Smooth muscle cell of the brain vasculature (primary cell): ENCODE measurements at places on chromosomes 12 and 14.

GRCh38 chr12:113962733-113963132 is 3.4 kb downstream of the RBM19 start:
- DNase-seq: no peak

DNA sequence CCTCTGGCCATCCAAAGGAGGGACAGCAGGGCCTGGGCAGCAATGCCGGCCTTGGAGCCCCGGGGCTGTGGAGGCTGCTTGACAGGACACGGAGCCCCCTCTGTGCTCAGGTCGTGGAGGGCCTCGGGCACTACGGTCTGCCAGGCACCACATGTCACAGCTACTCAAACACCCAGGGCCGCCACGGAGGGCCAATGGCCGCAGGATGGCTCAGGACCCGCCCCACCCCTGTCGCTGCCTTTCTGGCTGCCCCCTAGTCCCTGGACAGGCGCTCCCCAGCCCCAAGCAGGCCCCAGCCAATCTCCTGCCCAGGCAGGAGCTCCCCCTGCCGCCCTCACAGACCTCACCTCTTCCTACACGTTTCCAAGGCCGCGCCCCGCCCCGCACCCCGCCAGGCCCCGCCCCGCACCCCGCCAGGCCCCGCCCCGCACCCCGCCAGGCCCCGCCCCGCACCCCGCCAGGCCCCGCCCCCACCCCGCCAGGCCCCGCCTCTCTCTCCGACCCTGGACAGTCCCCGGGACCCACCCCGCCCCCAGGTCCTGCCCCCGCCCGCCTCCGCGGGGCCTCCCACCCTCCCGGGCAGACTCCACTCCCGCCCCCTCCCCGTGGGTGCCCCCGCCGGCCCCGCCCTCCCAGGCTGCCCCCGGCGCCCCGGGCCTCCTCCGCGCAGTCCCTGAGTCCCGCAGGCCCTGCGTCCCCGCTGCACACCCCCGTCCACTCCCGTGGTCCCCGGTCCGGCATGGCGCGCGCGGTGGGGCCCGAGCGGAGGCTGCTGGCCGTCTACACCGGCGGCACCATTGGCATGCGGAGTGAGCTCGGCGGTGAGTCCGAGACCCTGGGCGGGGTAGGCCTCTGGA is at the start of gene ASPG:
ASPG (plus strand) TSS at position 669 of the 857 bp plus-strand sequence; CDS start at position 740, 71 bp downstream.
- DNase-seq: no peak

- DNase-seq: no peak
Measured at GRCh38 chr12:127282786-127283565, 984.0 kb upstream of the TMEM132C start.

DNA sequence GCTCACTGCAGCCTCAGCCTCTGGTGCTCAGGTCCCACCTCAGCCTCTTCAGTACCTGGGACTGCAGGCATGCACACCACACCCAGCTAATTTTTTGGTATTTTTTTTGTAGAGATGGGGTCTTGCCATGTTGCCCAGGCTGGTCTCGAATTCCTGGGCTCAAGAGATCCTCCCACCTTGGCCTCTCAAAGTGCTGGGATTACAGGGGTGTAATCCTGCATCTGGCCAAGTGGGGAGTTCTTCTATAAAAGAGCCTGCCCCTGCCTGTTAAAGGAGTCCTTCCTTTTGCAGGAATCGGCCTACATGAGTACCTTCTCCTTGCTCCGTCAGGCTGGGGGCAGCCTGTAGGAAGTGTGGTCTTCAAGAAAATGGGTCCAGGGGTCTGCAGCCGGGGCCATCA is 54.1 kb upstream of the RASSF3 start:
- DNase-seq: no peak

GRCh38 chr12:121905746-121906145 is 12.6 kb upstream of the CFAP251 start:
- no peak for DNase-seq

DNA sequence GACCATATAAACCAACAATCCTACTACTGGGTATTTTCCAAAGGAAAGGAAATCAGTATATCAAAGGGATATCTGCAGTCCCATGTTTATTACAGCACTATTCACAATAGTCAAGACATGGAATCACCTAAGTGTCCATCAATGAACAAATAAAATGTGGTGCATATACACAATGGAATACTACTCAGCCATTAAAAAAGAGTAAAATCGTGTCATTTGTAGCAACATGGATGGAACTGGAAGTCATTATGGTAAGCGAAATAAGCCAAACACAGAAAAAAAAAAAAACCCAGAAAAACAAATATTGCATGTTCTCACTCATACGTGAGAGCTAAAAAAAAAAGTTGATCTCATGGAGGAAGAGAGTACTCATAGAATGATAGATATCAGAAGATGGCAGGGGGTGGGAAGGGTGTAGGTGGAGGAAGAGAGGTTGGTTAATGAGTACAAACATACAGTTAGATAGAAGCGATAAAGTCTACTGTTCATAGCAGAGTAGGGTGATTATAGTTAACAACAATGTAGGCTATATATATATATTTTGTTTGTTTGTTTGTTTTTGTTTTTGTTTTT is 49.3 kb downstream of the BCAT1 start:
- no peak for DNase-seq

- no peak for DNase-seq
Measured at GRCh38 chr12:115338566-115339294, 654.8 kb upstream of the TBX3 start.

DNA sequence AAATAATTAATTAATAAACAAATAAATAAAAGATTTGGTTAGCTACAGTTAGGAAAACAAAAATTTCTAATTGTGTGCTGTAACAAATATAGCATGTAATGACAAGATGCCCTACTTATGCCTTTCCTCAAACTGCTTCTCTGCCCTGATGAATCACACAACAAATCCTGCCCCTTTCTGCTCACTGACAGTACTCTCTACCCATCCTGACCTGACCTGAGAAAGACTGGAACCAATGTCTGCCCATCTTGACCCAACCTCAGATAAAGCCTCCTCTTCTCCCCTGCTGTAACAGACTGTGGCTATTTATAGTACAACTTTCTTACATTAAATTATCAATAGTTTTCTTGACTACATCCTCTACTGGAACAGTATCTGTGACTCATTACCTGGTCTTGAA is 43.7 kb downstream of the PPP1R13B start:
- DNase-seq: no peak

DNA sequence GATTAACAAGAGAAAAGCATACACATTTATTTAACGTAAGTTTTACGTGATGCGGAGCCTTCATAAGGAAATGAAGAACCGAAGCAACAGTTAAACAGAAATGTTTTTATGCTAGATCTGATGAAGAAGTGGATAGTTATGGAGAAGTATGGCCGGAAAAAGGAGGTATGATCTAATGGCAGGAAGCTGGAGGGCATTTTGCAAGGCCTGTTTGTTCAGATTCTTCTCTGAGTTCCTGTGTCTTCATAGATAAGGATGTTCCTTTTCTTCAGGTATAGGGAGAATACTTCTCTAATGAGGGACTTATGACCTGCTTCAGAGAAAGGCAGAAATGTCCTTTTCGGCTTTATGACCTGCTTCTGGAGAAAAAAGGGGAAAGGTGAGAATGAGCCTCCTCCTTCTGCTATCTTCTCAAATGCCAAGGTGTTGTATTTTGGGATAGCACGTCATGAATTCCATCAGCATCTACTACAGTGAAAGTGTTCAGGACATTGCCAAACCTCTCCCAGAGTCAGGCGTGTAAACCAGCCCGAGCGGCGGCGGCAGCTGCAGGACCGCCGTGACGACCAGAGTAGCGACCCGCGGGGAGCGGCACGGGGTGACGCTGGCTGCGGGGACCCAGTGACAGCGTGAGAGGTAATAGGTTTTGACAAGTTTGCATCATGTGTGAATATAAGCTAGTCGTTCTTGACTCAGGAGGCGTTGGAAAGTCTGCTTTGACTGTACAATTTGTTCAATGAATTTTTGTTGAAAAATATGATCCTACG is 33.7 kb upstream of the SGPP1 start:
- DNase-seq: no peak

DNA sequence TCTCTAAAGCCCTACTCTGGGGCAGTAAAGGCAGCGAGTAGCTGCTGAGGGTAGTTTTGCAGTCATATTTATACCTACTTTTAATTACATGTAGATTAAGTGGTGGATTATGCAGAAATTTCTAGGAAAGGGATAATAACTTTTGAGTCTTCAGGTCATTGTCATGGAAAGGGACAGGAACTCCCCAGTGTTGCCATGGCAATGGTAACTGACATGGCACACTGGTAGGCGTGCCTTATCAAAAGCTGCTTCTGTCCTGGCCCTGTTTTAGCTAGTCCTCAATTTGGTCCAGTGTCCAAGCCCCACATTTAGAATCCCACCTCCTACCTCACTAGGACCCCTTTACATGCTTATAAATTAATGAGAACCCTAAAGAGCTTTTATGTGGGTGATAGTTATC is 303.1 kb downstream of the VRK1 start:
- DNase-seq: no peak

DNA sequence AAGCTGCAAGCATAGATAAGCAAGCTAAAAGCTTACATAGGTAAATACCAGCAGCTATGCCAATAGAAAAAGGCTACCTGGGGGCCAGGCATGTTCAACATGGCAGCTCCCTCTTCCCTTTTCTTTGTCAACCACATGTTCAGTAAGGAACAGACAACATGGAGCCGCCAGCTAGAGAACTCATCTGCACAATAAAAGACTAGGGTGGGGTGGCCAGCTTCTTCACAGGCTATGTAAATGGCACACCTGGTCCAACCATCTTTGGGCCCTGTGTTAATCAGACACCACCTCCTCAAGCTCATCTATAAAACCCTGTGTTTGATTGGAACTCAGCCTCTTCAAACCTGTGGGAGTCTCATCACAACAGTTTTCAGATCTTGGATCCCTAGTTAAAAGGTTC is 129.7 kb upstream of the TMPO start:
- no peak for DNase-seq

GRCh38 chr14:93041830-93042229 is 73.9 kb downstream of the ITPK1 start:
- no peak for DNase-seq

DNA sequence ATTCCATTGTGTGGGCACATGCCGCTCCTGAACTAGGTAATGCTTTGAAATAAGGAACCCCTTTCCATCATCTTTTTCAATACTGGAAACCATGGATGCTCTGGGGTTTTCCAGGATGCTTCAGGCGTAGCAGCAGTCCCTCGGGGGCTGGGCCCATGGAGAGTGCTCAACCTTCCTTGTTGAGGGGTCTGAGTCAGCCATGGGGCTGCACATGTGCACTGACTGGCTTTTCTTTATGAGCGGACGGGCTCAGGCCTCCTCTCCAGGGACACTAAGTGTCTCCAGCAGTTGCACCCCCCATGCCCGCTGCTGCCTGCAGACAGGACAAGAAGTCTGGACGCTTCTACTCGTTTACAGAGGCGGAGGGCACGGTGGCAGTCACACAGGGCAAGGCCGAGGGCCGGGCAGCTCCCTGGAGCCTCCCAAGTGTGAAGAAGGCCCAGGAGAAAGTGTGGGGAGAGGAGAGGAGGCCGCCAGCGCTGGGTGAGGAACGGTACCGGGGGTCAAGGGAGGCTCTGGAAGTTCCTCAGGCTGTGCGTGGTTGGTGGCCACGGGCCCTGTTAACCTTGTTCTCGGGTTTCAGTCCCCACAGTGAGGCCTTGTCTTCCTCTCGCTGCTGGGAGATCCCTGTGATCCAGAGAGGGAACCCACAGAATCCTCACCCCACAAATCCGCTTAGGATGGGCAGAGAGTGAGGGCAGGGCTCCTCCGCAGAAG is 51.2 kb downstream of the TEAD4 start:
- no peak for DNase-seq

DNA sequence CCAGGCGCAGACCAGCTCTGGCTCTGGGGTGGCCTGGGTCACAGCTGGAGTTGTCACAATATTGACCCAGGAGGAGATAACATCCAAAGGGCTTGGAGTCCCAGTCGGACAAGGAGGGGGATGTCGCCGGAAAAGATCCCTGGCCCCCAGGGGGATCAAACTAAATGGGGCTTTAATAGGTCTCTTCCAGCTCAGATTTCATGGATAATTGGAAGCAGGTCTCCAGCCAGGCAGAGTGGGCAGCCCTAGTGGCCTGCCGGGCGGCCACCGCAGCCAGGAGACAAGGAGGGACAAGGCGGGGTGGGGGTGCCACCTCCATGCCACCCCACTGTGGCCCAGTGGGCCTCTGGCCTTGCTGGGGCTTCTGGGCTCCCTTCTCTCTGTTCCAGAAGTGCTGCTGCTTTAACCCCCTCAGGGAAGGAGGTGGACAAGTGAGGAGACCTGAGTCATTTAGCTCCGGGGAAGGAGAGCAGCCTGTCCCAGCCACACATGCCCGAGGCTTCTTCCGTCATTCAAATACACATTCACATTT is 23.1 kb upstream of the PGF start:
- no peak for DNase-seq

- no peak for DNase-seq
Measured at GRCh38 chr12:59329462-59329861, 266.4 kb upstream of the SLC16A7 start.

DNA sequence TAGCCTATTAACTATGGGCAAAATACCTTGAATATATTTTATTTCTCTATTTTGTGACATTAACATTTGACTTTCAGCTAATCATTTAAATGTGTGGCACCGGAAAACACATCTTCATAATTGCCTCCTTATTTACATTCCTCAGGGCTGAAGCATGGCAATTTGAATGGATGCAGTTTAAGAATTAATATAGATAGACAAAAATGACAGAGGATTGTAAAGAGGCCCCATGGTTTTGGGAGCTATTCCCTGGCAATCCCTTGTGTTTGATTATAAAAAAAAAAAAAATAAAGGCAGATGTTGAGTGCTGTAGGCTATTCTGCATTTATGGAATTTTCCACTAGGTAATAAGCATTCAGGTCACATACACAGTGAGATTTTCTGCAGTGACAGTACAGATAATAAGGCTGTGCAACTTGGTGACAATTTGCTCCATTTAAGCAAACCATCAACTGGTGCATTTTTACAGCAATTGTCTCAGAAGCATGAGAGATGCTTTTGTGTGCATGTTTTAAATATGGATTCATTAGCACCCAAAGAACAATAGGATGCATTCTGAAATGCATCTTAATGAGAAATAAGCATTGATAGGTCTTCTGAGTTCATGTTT is 123.2 kb upstream of the SLC38A4 start:
- no peak for DNase-seq

GRCh38 chr14:55207832-55208231 is 16.4 kb upstream of the DLGAP5 start:
- DNase-seq: no peak

DNA sequence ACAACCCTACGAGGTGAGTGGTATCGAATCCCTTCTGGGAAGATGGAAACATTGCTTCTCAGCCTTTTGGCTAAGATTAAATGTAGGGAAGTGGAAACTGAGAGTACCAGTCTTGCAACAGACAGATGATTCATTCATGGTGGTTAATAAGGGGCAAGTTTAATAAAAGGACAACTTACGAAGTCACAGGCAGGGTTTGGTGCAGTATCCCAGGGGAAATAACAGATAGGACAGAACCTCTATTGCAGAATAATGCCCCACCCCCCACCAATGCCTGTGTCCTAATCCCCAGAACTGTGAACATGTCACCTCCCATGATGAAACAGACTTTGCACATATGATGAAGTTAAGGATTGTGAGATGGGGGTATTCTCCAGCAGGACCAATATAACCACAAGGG is 212.5 kb downstream of the TBX5 start:
- no peak for DNase-seq

GRCh38 chr14:105336477-105337287 is 22.1 kb downstream of the PACS2 start:
- DNase-seq: no peak
